Stimulated activated CD4-positive, alpha-beta T cell treated with anti-CD3 and anti-CD28 coated beads, TNF-alpha, amount 100 ng/mL, for 4 hours (primary cell): ENCODE measurements at places on chromosomes 4 and X.

GRCh38 chrX:50920132-50920531 is 9.6 kb downstream of the BMP15 start:
- no peak for DNase-seq

GRCh38 chrX:135408794-135409193 is 12.9 kb upstream of the SMIM10L2A start:
- no peak for DNase-seq

DNA sequence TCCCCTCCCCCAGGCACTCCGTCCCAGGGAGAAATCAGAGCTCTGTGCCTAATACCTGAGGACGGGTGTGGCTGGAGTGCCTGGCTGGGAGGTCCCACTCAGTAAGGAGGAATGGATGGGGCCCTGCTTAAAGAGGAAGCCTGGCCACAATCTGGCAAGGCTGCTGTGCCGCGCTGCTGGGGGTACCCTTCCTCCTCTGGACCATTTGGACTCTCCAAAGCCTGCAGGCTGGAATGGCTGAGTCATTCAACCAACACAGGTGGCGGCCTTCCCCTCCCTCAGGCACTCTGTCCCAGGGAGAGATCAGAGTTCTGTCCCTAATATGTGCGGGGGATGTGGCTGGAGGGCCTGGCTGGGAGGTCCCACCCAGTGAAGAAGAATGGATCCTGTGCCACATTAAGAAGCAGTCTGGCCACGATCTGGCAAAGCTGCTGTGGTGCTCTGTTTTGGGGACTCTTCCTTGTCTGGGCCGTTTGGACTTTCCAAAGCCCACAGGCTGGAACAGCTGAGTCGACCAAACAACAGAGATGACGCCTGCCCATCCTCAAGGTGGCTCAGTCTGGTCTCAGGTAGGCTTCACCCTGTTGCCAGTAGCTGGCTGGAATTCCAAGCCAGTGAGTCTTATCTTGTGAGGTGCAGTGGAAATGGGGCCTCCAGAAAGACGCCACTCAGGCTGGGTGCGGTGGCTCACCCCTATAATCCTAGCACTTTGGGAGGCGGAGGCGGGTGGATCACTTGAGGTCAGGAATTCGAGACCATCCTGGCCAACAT is 127.3 kb upstream of the HUWE1 start:
- DNase-seq = no peak

- no peak for DNase-seq
Measured at GRCh38 chrX:70172964-70173363, 4.3 kb upstream of the DGAT2L6 start.

GRCh38 chr4:57924951-57925350 is 814.8 kb upstream of the IGFBP7 start:
- no peak for DNase-seq

DNA sequence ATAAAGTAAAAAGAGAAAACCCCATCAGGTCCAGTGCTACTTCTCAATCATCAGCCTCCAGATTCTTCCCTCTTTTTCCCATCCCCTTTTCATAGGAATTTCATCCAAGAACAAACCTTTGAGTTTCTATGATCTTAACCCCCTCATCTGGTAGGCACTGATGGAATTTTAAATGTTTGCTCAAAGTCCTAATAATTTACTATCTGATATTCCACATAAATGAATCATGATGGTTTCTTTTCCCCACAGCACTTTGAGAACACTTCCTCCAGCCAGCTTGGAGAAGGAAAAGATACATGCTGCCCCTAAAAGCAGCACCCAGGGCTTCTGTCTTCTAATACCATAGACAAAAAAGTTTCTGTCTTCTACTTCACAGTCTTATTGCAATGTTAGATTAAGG is 19.4 kb upstream of the KLHL8 start:
- DNase-seq = no peak

DNA sequence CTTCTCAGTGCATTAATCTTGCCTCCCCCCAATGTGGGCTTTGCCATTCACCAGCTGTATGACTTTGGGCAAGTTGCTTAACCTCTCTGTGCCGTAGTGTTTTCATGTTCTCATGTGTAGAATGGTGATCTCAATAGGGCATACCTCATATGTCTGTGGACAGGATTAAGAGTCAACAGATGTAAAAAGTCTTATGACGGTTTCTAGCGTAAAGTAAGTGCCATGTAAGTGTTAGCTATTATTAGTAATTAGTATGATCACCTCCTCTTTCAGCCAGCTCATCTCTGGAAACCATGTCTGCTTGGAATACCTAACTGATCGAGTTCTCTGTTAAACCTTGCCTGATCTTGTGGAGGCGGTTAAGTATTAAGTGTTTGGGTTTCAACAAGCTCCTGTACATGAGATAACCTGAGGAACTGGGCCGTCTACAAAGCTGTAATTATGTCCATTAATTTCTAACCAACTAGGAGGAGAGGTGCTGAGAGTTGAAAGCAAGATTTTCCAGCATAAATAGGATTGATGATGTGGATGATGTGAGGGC is 66.3 kb downstream of the TSC22D3 start:
- no peak for DNase-seq

DNA sequence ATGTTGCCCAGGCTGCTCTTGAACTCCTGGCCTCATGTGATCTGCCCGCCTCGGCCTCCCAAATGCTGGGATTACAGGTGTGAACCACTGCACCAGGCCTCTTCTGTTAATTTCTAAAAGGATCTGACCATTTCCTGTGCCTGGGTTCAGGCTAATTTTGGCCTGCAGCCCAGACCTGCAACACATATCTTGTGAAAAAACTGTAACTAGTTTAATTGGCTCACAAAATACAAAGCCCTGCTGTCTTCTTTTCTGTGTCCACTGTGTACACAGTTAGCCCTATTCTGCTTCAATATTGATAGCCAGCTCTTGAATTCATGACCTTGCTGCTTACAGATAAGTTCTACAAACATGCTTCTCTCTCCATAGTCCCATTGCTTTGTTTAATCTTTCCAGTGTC is 753.5 kb downstream of the PDHA2 start:
- no peak for DNase-seq

DNA sequence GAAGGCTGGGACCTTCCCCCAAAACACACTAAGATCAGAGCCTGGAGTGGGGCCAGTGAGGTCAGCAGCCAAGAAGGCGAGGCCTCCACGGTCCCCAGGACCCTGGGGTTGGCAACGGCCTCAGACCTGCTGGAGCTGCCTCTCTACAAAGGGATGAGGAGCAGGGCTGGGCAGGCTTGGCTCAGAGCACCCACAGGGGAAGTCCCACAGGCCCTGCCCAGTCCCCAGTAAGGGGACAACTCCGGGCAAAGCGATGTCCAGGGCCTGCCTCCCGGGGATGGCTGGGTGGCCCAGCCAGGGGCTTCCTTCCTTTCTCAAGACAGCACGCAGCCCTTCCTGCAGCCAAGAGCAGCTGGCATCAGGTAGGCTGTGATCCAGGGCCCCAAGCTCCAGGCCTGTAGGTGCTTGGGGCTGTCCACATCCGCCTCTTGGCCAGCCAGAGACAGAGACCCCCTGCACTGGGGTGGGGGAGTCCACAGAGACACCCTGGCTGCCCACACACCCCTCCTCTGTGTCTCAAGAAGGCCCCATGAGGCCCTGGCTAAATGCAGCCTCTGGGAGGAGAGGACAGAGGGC is 5.7 kb downstream of the MXD4 start:
- DNase-seq = no peak
